DMS153 (cell line): ENCODE measurements at places on chromosomes 2 and 18.

GRCh38 chr18:60809937-60810336 lies 437.4 kb upstream of the MC4R start:
- no peak for DNase-seq

DNA sequence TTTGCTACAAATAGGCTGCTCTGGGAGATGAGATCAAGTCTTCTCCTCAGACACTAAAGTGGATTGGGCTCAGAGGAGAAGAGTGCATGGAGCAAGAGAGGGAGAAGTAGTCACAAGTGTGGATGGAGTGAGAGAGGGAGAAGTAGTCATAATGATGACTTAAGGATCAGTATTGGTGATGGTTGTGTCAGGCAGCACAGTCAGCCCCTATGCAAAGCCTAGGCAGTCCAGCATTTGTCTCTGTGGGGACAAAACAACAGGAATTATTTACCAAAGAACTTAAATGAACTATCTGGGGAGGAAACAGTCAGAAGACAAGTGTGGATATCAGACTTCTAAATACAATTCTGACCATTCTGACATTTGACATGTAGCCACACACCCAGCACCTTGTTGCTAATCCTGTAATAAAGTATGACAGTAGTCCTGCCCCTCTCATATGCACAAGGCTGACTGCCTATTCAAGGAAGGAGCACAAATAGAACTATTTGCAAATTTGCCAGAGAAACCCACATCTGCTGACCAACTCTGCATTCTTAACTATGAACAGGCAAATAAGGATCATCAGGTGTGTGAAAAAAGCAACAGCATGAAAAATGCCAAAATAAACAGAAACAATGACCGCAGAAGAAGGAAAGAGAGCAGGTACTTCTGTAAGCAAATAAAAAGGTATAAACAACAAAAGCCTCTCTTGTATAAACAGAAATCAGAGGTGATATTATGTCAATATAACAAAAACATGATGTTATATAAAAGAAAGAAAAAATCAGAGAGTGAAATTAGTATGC lies 1597.9 kb upstream of the ACVR2A start:
- peak; percentile 13 for DNase-seq

- DNase-seq, result no peak
Measured at GRCh38 chr2:229154381-229154780, 116.7 kb downstream of the PID1 start.

- peak; percentile 74 for DNase-seq
Measured at GRCh38 chr2:190717764-190718651, 69.1 kb downstream of the NAB1 start.

- no peak for DNase-seq
Measured at GRCh38 chr2:145119225-145119624, 599.3 kb upstream of the ZEB2 start.

GRCh38 chr2:73257425-73258125 lies 23.5 kb downstream of the CCT7 start:
- DNase-seq, result no peak

- DNase-seq, result no peak
Measured at GRCh38 chr2:96530474-96531357, 5.8 kb upstream of the ARID5A start.

DNA sequence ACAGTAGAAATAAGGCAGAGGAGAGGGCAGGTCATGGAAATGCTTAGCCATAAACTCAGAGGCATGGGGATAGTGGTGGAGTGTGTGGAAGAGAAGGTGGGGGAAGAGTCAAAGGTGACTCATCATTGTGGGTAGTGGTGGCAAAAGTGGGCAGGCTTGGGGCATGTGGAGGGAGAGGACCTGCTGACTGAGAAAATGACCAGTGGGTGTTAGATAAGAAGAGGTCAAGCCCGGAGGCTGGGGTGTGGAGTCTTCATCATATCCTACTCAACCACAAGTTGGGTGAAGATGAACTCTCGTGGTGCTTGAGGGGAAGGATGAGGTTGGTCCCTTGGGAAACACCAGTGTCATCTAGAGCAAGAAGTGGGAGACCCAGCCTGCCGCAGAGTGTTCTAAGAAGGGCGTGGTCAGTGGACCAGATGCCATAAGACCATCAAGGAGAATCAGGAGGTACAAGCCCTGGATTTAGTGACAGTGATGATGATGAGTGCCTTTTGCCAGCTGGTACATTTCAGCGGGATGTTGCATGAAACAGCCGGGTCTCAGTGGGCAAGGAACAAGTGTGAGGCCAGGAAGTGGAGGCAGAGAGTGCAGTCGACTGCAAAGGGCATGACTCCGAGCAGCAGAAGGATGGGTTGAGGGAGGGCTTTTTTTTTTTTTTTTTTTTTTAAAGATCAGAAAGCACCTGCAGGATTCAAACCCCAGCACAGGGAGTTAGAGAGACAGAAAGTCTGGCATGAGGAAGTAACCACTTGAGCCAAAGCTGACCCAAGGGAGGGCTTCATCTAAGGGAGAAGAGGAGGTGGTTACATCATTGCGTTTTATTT lies 122.6 kb upstream of the SPRED2 start:
- DNase-seq, result no peak

- no peak for DNase-seq
Measured at GRCh38 chr2:128560718-128561117, 242.1 kb upstream of the HS6ST1 start.

DNA sequence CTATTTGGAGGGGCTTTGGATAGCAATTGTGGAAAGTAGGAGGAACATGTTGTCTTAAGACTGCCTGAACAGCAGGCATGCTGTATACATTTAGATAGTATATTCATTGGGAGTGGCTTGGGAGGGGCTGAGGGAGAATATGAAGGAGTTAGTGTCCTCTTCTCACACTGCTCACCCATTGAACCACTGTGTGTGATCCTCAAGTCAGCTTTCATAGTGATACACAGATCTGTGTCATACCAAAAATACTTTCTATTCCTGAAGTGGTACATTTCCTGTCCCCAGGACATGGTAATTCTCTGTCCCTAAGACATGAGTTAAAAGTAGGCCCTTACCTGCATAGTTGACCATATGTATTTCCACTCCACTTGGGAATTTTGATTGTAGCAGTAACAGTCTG lies 9.6 kb downstream of the NEMP2 start:
- no peak for DNase-seq

- no peak for DNase-seq
Measured at GRCh38 chr18:79604913-79605880, 74.4 kb upstream of the CTDP1 start.

DNA sequence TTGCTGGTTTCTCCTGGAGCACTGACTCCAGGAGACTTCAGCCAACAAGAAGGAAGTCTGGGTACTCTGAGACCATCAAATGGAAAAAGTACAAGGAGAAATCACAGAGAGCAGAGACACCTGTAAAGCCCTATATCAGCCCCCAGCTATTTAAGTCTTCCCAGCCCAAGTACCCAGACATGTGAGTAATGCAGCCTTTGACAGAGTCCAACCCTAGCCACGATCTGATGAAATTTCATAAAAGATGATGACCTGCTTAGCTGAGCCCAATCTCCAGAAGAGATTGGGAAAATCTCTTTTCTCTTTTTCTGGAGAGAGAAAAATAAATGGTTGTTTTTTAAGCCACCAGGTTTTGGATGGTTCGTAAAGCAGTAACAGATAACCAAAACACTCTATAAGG lies 196.6 kb downstream of the NBAS start:
- no peak for DNase-seq

GRCh38 chr2:233832869-233833311 lies 21.4 kb downstream of the HJURP start:
- peak; percentile 70 for DNase-seq

GRCh38 chr2:189222468-189223105 lies 43.0 kb upstream of the COL5A2 start:
- DNase-seq, result no peak
